ENCODE measurements at places on chromosomes 13 and 19. TPM values are rescaled to one million over a fixed set of nuclear protein-coding genes. Genes with fewer than 3 reads are reported as not detected.

GRCh38 chr13:49594576-49594975, 9.2 kb upstream of the RCBTB1 start:
- no peak overlapping the region for H3K4me3 ChIP-seq
- no peak overlapping the region for H3K27ac ChIP-seq
- no peaks in the 10 kb centered on the region for H3K4me1 ChIP-seq
- DNase-seq: no peak
- no peaks in the 10 kb centered on the region for H3K36me3 ChIP-seq
- H3K27me3 ChIP-seq: no peaks in the 10 kb centered on the region

SYDE1 gene
- 10.9 TPM for total RNA-seq

DNA sequence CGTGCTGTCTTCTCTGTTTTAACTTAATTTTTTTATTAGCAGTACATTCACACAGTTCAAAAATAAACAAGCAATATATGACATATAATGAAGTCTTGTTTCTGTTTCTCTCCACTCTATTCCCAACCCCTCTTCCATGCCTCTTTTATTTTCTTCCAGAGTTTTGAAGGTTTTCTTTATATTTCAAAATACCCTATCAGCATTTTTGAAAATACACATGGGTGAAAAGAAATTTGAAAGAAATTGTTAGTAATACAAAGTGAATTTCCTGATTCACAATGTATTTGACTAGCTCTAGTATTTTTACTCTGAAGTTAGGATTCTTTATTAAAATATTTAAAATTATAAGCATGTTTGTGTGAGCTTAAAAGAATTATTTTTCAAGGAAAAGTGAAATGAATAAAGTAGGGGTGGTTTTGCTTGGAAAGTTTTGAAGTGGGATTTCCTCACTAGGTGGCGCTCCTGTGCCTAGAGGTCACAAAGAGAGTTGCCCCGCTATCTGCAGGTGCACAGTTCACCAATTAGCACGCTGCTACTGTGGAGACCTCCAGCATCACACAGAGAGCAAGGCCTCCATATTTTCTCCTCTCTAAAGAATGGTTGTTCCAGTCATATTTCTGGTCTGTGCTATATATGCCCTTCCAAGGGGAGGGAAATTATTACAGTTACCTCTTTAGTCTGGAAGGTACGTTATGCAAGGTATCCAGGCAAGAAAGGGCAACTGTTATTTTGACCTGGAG, 37.6 kb downstream of the SOX21 start:
- peaks cover 5% of the 10 kb centered on the region for H3K27me3 ChIP-seq
- no peaks in the 10 kb centered on the region for H3K36me3 ChIP-seq
- peak; percentile 26 for DNase-seq
- H3K27ac ChIP-seq: no peak overlapping the region
- H3K4me3 ChIP-seq: no peak overlapping the region

DNA sequence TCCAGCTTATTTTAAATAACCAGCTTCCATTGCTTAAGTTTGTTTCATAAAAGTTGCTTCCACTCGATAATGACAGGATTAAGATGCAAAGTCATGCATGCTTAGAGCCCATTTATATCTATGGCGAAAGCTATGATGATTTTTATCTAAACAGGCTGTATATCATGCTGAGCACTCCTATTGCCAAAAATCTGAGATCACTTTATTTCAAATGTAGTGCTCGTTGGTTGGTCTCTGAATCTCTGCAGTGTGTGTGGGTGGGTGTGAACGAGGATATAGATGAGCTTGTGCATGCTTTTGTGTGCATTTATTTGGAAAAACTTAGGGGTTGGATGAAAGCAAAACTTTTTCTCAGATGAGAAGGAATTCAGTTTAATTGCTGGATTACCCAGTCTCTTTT, 27.0 kb upstream of the ARGLU1 start:
- DNase-seq: peak; percentile 59
- no peak overlapping the region for H3K4me3 ChIP-seq
- no peaks in the 10 kb centered on the region for H3K27me3 ChIP-seq
- H3K4me1 ChIP-seq: peaks cover 6% of the 10 kb centered on the region
- H3K27ac ChIP-seq: no peak overlapping the region

DNA sequence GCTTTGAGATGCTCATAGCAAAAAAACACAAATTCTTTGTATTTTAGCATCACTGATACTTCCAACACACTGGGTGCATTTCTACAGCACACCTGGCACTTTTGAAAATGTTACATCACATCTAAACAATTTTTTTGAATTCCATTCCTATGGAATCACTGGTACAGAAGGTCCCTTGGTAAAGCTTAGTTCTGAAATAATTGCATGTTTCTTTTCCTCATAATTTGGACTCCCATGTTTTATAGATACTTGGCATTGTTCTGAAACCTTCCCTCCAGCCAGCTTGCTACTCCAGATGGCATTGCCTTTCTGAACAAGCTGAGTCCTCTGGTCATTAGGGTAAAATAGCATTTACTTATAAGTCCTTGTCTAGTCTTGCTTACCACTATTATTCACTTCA, 481.3 kb upstream of the GPC6 start:
- no peaks in the 10 kb centered on the region for H3K36me3 ChIP-seq
- no peaks in the 10 kb centered on the region for H3K27me3 ChIP-seq
- H3K27ac ChIP-seq: no peak overlapping the region
- no peak for DNase-seq

DNA sequence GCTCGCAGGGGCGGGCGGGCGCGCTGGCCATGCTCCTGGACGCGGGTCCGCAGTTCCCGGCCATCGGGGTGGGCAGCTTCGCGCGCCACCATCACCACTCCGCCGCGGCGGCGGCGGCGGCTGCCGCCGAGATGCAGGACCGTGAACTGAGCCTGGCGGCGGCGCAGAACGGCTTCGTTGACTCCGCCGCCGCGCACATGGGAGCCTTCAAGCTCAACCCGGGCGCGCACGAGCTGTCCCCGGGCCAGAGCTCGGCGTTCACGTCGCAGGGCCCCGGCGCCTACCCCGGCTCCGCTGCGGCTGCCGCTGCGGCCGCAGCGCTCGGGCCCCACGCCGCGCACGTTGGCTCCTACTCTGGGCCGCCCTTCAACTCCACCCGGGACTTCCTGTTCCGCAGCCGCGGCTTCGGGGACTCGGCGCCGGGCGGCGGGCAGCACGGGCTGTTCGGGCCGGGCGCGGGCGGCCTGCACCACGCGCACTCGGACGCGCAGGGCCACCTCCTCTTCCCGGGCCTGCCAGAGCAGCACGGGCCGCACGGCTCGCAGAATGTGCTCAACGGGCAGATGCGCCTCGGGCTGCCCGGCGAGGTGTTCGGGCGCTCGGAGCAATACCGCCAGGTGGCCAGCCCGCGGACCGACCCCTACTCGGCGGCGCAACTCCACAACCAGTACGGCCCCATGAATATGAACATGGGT, 599 bp downstream of the ZIC2 start:
- no peaks in the 10 kb centered on the region for H3K36me3 ChIP-seq
- no peak overlapping the region for H3K4me3 ChIP-seq
- H3K27ac ChIP-seq: no peak overlapping the region
- DNase-seq: no peak
- H3K4me1 ChIP-seq: peaks cover 30% of the 10 kb centered on the region
- H3K27me3 ChIP-seq: peaks cover 88% of the 10 kb centered on the region

SLC25A41 gene
- total RNA-seq: 0.22 TPM

DNA sequence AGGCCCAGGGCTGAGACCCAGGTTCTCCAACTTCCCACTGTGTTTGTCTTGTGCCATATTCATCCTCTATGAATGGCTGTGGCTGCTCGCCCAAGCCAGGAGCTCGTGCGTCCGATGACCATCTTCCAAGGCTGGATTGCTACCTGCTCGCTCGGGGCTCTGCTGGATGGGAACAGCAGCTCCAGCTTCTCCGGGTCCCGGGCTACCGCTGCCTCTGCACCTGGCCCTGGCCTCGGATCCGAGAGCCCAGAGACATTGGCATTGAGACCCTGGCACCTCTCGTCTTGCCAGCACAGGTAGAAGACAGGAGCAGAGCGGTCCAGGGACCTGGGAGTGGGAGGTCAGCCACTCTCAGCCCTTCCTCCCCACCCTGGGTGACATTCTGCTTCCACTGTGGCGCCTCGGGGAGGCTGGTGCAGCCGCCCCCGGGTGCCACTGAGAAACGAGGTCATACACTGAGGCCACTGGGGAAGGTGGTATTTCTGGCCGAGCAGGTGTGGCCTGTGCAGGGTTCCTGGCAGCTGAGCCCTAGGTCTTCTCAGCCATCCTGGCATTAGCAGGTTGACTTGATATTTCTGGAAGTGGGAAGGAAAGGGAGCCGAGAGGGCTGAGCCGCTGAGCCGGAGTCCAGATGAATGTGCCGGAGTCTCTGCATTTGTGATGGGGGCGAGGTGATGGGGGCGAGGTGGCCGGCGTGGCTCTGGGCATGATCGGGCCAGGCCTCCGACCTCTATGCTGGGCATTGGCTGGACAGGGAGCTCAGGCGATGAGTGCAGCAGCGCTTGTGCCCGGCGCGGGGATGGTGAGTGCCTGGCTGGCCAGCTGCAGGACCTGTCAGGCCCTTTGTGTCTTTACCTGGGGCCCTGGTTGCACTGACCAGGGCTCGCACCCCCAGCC, 18.6 kb downstream of the NDUFB7 start:
- H3K27me3 ChIP-seq: no peaks in the 10 kb centered on the region
- H3K36me3 ChIP-seq: peaks cover 30% of the 10 kb centered on the region
- H3K4me3 ChIP-seq: no peak overlapping the region
- peak overlapping the region; percentile 47 for H3K27ac ChIP-seq
- no peak for DNase-seq

GRCh38 chr19:46634045-46634655, 1.9 kb downstream of the GNG8 start:
- DNase-seq: peak; percentile 69
- peak overlapping the region; percentile 10 for H3K4me3 ChIP-seq
- H3K27me3 ChIP-seq: peaks cover 41% of the 10 kb centered on the region
- H3K4me1 ChIP-seq: peaks cover 45% of the 10 kb centered on the region
- no peaks in the 10 kb centered on the region for H3K36me3 ChIP-seq
- H3K27ac ChIP-seq: no peak overlapping the region

LYPD5 gene
- 0.22 TPM for total RNA-seq

DNA sequence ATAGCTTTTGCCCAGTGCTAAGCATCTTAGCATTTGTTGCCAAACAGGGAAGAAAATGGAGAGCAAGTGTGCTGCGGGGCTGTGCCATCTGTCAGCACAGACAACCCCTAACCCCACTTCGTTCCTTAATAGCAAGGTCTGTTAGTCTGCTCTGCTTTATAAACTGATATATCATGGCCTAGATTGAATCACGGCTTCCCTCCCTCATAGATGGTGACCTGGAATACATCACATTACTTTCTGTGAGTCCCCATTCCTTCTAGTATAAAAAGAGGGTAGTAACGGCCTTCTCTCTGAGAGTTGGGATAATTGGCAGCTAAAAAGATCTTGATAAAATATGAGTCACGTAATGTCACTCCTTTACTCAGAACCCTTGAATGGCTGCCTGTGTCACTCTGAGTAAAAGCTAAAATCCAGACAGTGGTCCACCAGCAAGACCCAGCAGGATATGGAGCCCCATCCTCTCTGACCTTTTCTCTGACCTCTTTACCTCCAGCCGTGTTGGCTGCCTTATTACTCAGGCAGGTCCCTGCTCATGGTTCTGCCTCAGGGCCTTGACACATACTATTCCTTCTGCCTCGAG, 151.7 kb downstream of the DLEU7 start:
- no peaks in the 10 kb centered on the region for H3K27me3 ChIP-seq
- H3K36me3 ChIP-seq: no peaks in the 10 kb centered on the region
- no peak for DNase-seq
- H3K4me3 ChIP-seq: no peak overlapping the region

DNA sequence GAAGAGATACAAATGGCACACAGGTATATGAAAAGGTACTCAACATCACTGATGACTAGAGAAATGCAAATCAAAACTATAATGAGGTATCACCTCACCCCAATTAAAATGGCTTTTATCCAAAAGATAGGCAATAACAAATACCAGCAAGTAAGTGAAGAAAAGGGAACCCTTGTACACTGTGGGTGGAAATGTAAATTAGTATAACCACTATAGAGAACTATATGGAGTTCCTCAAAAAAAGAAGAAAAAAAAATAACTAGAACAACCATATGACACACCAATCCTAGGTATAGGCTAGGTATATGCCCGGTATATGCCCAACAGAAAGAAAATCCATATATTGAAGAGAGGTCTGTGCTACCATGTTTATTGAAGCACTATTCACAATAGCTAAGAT, 150.9 kb downstream of the VWA8 start:
- no peaks in the 10 kb centered on the region for H3K36me3 ChIP-seq
- H3K4me1 ChIP-seq: no peaks in the 10 kb centered on the region
- no peak overlapping the region for H3K4me3 ChIP-seq
